ENCODE measurements at places on chromosomes 7 and 10.

GRCh38 chr7:17304926-17305325 is 6.5 kb downstream of the AHR start:
- peaks cover 5% of the 10 kb centered on the region for H3K36me3 ChIP-seq
- H3K4me3 ChIP-seq: peak overlapping the region; percentile 58
- peak; percentile 37 for DNase-seq
- H3K27ac ChIP-seq: peak overlapping the region; percentile 86
- no peaks in the 10 kb centered on the region for H3K27me3 ChIP-seq

DNA sequence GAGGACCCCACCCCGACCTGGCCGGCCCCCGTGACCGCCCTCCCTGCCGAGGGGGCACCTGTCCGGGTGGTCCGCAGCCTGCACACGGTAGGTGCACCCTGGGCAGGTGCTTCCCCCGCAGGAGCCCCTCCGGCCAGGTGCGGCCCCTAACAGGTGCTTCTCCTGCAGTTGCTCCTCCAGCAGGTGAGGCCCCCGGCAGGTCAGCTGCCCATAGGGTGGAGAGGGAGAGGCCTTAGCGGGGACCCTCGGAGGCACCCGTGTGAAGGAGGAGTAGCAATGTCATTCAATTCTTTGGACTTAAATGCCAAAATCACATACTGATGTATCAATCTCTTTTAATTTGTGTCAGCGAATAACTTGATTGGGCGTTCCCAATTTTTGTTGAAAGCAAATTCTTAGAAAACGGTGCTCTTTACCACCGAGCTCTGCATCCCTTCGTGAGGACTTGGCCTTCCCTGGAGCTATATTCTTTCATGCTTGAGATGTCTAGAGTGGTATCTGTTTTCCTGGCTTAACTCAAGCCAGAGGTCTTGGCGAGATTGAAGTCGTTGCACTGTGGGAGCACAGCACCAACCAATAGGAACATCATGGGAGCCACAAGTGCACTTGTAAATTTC is 738 bp upstream of the NCAPG2 start:
- no peak for DNase-seq
- no peaks in the 10 kb centered on the region for H3K27me3 ChIP-seq
- peak overlapping the region; percentile 85 for H3K4me3 ChIP-seq

GRCh38 chr10:14102056-14102455 is 228.7 kb downstream of the FRMD4A start:
- H3K36me3 ChIP-seq: no peaks in the 10 kb centered on the region
- DNase-seq: no peak
- peaks cover 4% of the 10 kb centered on the region for H3K27me3 ChIP-seq
- no peaks in the 10 kb centered on the region for H3K4me1 ChIP-seq
- no peak overlapping the region for H3K27ac ChIP-seq

DNA sequence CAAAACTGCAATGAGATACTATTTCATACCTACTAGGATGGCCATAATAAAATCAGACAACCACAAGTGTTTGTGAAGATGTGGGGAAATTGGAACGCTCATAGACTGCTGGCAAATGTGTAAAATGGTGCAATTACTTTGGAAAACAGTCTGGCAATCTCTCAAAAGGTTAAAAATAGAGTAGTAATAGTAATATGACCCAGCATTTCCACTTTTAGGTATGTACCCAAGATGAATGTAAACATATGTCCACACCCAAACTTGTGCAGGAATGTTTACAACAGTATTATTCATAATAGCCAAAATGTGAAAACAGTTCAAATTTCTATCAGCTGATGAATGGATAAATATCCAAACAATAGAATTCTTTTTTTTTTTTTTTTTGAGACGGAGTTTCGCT is 731.6 kb upstream of the ANKRD30A start:
- no peaks in the 10 kb centered on the region for H3K4me1 ChIP-seq
- no peaks in the 10 kb centered on the region for H3K36me3 ChIP-seq
- H3K27ac ChIP-seq: no peak overlapping the region
- no peaks in the 10 kb centered on the region for H3K27me3 ChIP-seq
- no peak overlapping the region for H3K4me3 ChIP-seq
- no peak for DNase-seq

DNA sequence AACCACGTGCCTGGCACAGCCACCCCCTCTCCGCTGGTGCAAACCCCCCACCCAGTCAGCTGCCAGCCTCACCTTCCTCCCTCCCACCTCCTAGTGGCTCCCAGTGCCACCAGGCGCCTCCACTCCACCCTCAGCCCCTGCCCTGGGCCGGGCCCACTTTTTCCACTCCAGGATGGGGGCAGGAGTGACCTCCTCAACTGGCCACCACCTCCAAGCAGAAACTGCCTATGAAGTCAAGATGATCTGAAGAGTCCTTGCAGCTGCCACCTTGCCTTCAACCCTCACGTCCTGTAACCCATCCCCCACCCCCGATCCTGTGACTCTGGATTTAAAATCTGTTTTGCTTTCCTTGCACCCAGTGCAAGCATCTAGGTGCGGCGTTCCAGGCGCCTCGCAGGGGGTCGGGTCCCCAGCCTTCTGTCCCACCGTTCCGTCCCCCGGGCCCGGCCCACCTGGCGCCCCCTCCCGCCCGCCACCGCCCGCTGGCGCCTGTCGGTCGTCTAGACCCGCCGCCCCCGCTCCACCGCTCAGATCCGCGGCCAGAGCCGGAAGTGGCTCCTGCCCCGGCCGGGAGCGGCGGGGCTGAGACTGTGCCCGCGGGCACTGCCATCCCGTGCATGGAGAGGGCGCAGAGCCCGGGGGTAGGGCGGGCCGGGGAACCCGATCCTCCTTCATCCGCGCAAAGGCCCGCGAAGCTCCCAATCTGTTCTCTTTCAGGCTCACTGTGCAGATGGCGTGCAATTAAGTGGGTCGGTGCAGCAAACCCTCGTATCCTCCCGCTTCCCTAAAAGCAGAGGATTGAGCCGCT is 51.2 kb upstream of the GTF2I start:
- H3K4me1 ChIP-seq: peaks cover 8% of the 10 kb centered on the region
- peak overlapping the region; percentile 51 for H3K27ac ChIP-seq
- peak overlapping the region; percentile 62 for H3K4me3 ChIP-seq

- no peaks in the 10 kb centered on the region for H3K27me3 ChIP-seq
- peak; percentile 11 for DNase-seq
- no peak overlapping the region for H3K4me3 ChIP-seq
- H3K36me3 ChIP-seq: peaks cover 37% of the 10 kb centered on the region
These were observed 99.8 kb downstream of the SND1 start for GRCh38 chr7:127751490-127752448.

- H3K4me3 ChIP-seq: no peak overlapping the region
- DNase-seq: no peak
- H3K4me1 ChIP-seq: peaks cover 2% of the 10 kb centered on the region
- no peaks in the 10 kb centered on the region for H3K36me3 ChIP-seq
These were observed 69.7 kb downstream of the PRSS58 start for GRCh38 chr7:142188154-142188553.

GRCh38 chr7:156640257-156640948 is at the start of gene RNF32:
Gene RNF32 (plus strand): TSS chr7:156640774. CDS start chr7:156643878, 3,104 bp downstream.
- H3K4me3 ChIP-seq: peak within 1 kb of the TSS; percentile 76
- DNase-seq: peak; percentile 100
- H3K27ac ChIP-seq: peak within 1 kb of the TSS; percentile 87
- H3K4me1 ChIP-seq: peaks cover 15% of the 10 kb centered on the region

- no peaks in the 10 kb centered on the region for H3K27me3 ChIP-seq
- peaks cover 40% of the 10 kb centered on the region for H3K36me3 ChIP-seq
- peaks cover 51% of the 10 kb centered on the region for H3K4me1 ChIP-seq
- DNase-seq: no peak
- H3K27ac ChIP-seq: peak overlapping the region; percentile 90
These were observed 2.2 kb downstream of the GLUD1 start for GRCh38 chr10:87092376-87092860.

DNA sequence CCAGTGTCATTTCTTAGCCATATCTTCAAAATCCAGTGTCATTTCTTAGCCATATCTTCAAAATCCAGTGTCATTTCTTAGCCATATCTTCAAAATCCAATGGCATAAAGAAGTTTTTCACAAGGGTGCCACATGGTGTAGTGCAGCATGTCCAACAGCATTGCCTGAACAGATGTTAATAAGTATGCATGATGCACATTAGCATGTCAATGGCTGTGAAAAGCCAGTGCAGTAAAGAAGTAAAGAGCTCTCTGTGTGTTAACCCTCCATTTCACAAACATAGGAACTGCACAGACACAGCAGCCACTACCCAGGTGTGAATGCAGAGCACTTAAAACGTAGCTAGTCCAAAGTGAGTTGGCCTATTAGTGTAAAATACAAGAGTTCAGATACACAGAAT is 89.8 kb downstream of the GNAI1 start:
- no peaks in the 10 kb centered on the region for H3K36me3 ChIP-seq
- peaks cover 2% of the 10 kb centered on the region for H3K27me3 ChIP-seq
- no peak for DNase-seq
- no peak overlapping the region for H3K4me3 ChIP-seq
